ENCODE measurements at places on chromosomes 1 and 21.
A peak's percentile ranks its signal among the peaks of the same experiment; 100 is the strongest.

- DNase-seq, result no peak
Observed at GRCh38 chr21:33256019-33256418, 10.1 kb upstream of the IL10RB start.

GRCh38 chr21:38861056-38861455 lies 55.3 kb downstream of the ETS2 start:
- DNase-seq, result no peak

DNA sequence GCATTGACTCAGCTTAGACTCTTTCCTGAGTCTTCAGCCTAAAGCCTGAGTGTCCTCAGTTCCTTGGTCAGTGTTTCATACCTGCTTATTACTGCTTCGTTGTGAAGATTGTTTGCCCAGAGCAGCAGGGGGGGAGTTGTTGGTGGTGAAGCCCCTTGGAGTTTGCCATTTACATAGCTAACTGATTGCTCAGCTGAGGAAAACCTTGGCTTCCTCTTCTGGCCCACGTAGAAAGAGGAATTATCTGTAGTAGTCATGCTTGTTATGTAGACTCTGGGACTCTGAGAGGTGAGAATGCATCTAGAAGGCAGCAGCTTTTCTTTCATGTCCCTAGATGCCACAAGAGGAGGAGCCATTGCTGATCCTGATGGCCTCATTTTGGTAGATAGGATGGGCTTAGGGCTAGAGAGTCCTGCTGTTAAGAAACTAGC lies 125.9 kb downstream of the MAST2 start:
- peak; percentile 56 for DNase-seq

GRCh38 chr21:34590520-34590919 lies 24.4 kb downstream of the RCAN1 start:
- no peak for DNase-seq

DNA sequence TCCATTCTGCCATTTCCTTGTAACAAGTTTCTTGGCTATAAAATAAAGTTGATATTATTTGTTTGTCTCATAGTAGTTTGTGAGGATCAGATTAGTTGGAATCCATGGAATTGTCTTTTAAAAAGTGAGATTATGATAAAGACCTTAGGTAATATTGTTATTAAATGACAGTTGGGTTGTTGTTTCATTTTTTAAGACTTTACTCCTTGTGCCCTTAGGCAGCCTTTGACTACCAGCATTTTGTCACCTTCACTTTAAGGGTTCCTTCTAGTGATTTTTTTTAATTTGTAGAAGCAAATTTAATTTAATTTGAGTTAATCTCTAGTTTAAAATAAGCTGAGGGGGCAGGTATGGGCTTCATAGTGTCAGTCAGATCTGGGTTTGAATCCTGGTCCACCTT lies 84.6 kb upstream of the ZNF326 start:
- DNase-seq, result no peak

DNA sequence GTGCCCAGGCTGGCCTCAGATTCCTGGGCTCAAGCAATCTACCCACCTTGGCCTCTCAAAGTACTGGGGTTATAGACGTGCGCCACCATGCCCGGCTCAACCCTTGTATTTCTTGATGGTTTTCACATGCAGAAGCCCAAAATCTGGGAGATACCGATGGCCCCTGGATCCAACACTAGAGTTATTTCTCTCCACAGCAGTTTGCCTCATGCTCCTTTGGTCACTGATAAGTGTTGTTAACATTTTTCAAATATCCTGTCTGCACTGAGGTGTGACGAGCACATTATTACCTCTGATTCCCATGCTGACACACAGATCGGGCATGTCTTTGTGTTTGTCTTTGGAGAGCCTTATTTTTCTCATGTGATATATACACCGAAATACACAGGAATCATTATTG lies 107.0 kb downstream of the KIF26B start:
- no peak for DNase-seq

DNA sequence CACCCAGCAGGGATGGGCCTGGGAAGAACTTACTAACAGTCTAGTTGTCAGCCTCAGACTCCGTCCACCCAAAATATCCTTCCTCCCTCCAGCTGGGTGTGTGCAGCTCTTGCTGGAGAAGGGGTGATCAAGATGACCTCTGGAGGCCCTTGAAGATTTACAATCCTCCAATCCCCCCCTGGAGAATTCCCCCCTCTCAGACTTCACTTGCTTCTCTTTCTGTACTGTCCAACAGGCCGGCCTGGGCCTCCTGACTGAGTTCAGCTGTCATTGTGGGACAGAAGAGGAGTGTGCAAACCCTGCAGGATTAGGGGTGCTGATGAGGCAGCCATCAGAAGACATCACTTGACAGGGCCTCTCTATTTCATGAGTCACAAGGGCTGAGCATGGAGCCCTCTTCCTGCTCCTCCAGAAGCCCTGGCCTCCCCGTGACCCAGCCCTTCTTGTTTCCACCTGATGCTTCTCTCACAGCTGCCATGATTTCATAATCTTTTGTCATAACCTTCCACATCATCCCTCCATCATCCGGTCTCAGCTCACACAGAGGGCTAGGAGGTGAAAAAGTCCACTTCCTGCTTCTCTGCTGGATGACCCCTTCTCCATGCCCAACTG lies 17.5 kb upstream of the IGFN1 start:
- DNase-seq, result peak; percentile 81

DNA sequence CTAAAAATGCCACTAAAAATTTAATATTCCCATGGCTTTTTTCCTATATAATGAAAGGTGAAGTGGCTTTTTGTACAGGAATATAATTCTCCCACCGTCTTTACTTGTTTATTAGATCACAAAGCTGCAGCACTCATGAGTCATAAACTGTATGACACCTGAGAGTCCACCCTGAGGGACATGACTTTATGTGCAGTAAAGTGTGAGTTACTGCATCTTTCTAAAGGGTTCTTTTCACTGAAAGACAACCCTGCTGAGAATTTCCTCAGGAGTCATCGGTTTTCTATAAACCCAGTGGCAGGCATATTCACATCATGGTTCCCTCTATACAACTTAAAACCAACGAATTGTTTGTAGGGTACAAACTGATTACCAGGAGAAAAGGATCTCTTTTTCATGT lies 77.4 kb downstream of the APP start:
- DNase-seq, result peak; percentile 38

DNA sequence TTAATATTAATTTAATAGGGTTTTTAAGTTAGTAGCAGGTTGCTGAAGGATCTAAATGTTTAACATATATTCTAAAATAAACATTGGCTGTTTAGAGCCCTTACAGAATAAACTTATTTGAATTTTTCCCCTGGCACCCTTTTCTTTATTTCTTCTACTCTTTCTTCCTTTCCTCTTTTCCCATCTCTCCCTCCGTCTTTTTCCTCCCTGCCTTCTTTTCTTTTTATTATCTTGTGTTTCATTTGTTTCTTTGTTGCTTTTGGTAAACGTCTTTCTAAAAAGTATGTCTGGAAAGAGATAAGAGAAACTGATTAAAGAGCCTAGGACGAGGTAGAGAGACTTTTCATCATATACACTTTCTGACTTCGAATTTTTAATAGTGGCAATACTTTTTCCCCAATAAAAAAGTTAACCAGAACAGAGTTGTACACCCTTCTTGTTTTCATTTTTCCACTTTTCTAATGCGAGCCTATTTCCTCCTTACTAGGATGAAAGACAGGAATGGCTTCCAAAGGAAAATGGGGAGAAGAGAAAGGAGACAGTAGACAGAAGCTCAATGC lies 39.5 kb upstream of the ATF3 start:
- no peak for DNase-seq

- no peak for DNase-seq
Observed at GRCh38 chr1:99994496-99994895, 24.7 kb downstream of the SLC35A3 start.

DNA sequence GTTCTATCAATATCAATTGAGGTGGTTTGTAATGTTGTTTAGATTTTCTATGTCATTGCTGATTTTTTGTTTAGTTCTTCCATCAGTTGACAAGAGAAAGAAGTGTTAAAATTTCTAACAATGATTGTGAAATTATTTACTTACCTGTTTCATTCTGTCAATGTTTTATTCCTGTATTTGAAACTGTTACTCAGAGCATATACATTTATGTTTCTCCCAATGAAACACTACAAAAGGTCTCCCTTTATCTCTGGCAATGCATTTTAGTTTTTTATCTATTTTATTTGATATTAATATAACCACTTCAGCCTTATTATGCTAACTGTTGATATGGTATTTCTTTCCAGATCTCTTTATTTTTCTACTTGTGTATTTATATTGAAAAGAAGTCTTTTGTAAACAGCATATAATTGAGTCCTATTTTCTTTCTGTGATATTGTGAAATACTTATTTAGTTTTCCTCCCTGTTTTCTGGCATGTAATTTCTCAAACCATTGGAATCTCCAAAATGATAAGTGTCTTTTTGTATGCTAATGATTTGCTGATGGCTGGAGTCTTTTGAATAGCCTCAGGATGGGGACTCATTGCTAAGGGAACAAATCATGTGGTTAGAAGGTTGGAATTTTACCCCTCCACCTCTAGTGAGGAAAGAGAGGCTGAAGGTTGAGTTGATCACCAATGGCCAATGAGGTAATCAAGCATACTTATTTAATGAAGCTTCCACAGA lies 122.0 kb downstream of the ADSS2 start:
- no peak for DNase-seq

DNA sequence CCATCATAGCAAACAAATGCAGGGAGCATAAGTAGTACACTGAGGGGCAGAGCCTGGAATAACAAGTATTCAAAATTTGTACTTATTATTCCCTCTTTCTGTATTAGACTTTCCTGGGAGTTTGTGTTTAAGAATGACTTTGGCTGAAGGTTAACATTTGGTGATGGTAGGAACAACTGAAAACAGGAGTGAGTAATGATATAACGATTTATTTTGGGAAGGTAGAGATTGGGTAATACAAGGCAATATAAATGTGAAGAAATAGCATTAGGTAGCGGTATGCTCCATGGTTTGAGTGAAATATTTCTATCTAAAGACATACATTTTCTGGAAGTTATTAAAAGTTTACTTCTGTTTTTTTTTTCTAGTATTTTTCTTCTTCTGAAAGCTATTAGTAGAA lies 18.5 kb upstream of the C1orf21 start:
- no peak for DNase-seq

- DNase-seq, result no peak
Observed at GRCh38 chr1:116352349-116352813, 20.7 kb upstream of the ATP1A1 start.

DNA sequence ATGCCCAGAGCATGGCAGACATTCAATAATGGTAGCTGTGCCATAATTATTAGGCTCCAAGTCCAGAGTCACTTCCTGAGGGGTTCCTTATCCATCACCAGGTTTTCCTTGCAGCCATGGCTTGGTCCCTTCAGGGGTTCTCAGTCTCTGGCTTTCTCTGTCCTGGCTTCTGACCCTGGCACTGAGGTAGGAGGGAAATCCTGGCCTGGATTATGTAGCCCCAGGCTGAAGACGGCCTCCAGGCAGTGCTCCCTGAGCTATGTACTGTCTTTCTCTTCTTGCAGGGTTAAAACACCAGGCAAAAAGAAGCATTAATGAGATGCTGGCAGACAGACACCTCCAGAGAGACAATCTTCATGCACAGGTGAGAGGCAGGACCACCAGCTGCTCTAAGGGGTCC lies 9.5 kb upstream of the PADI3 start:
- peak; percentile 91 for DNase-seq

DNA sequence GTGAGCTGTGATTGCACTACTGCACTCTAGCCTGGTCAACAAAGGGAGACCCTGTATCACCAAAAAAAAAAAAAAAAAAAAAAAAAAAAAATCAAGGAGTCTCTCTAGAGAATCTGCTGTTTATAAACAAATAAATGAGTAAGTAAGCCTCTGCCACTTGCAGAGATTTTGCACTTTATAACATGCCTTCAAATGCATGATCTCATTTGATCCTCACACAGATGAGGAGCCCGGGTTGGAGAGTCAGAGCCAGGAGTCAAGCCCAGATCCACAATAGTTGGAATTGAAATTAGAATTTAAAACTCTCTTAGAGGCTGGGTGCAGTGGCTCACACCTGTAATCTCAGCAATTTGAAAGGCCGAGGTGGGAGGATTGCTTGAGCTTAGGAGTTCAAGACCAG lies 4.0 kb downstream of the PRELP start:
- no peak for DNase-seq

DNA sequence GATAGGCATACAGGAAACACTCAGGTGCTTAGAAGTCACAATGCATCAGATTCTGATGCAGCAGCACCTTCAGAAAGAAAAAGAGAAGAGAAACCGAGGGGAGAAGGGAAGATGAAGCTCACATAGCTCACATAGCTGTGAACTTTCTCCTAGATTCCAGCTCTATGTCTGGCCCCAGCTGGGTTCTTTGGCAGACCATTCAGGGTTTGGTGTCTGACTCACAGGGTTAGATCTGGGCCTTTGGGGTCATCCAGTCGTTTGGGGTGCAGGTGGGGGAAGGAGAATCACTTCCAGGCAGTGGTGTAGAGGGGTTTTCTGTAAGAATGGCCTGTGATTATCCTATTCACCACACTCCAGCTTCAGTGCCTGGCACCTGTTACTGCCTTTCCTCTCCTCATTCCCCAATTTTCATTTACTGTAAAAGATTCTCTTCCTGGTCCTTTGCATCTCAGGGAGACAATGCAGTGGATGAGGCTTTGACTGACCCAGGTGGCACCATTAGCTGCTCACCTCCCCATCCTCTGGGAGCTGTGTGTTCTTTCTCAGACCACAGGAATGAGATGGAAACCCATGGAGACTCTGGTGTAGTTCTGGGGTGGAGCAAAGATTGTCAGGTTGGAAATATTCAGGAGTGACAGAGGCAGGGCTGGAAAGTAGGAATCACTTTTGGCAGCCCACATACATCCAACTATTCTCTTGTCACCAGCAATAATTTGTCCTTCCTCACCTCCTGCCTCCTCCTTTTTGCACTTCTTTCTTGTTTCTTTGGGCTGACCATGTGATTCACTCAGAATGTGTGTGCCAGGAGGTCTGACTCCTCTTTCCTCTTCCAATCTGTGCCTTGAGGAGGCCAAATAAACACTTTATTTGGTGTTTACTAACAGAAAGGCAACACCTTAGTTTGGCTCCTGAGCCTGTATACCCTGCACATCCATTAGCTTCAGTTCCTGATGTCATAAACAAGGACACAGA lies 103.3 kb downstream of the PAPPA2 start:
- DNase-seq, result no peak

GRCh38 chr1:5768014-5768413 lies 224.2 kb downstream of the NPHP4 start:
- no peak for DNase-seq

DNA sequence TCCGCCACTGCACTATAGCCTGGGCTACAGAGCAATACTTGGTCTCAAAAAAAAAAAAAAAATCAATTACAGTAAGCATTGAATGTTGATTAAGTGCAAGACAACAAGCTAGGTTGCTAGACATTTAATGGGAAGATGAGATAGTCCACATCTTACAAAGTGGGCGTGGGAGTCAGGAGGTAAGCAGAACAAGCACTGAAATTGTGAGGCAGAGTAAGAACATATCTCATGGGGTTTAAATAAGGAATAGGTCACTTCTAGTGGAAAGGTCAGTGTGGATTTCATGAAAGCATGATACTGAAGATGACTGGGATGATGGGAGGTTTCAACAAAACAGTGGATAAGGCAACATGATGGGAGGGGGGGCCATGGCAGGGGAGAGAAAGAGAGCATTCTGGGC lies 1.9 kb upstream of the OLFML2B start:
- DNase-seq, result no peak
